Activated T-helper 1 cell treated with Interleukin-2 at 50 U/mL for 16 hours (primary cell): ENCODE measurements at places on chromosomes 6 and 20.

GRCh38 chr6:68192988-68193387, 442.1 kb upstream of the ADGRB3 start:
- DNase-seq: no peak

GRCh38 chr20:54351371-54352136, 123.8 kb upstream of the DOK5 start:
- no peak for DNase-seq

- DNase-seq: no peak
Measured at GRCh38 chr6:160353950-160354496, 5.8 kb downstream of the SLC22A3 start.

DNA sequence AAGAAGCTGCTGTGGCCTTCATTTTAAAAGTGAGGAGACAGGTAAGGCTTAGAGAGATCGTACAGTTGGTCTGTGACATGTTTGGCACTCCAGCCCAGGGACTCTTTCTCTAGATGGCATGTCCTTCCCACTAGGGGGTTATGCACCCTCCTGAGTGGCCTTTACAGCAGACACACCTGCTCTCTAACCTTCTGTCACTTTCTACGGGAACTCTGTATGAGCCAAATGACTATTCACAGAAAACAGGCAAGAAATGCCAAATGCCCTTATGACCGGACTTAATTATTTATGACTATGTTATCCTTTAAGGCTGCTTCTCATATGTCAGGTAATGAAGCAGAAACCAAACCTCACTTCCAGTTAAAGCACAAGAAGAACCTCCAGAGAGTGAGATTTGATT, 91.2 kb downstream of the MAP3K5 start:
- no peak for DNase-seq

- no peak for DNase-seq
Measured at GRCh38 chr6:52675372-52675771, 4.5 kb downstream of the TMEM14A start.

- no peak for DNase-seq
Measured at GRCh38 chr6:150756173-150756572, 109.3 kb upstream of the MTHFD1L start.

DNA sequence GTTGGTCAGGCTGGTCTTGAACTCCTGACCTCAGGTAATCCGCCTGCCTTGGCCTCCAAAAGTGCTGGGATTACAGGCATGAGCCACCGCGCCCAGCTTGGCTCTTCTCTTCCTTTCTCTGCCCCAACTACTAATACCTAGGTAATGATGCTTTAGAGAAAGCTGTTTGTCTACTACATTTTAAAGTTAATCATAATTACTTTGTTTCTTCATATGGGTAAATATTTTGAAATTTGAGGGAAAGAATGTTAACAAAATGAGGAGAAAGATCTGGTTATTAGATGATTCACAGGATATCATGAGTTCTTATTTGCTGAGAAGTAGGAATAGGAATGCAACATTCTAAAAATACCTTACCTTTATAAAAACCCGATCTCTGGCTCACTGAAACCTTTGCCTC, 18.4 kb upstream of the PTPRK start:
- DNase-seq: no peak

DNA sequence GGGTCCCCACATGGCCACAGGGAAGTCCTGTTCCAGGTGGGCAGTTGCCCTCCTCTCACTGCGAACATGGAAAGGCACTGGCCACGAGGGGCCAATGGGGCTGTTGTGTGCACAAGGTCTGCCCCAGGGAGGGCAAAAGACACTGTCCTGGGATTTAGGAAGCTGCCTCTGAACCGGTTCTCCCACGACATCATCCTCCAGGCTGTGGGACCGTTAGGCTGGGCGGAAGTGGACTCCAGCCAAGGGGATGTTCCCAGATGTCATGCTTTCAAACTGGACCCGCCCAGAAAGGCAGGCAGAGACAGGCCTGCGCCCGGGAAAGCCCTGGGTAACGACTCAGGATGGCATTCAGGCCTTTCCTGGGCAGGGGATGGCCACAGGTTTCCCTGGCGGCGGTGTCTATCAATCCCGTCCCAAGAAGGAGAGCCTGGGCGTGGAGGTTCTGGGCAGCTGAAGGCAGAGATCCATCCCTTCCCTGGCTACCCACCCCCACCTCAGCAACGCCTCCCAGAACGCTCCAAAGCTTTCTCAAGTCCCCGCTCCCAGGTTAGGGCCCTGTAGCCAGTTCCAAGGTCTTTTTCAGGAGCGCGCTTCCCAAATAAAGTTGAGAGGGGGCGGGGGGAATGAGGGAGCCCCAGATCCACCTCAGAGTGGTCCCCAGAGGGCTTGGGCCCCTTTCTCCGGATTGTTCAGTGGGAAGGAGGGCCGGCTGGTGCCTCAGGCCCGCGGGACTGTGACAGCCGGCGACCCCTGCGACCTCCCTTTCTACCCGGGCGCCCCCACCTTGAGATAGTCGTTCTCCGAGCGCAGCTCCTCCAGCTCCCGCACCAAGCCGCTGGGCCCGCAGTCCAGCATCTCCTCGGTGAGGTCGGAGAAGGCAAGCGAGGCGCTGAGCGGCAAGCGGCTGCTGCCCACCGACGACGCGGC, 13.8 kb upstream of the TLDC2 start:
- DNase-seq: no peak

DNA sequence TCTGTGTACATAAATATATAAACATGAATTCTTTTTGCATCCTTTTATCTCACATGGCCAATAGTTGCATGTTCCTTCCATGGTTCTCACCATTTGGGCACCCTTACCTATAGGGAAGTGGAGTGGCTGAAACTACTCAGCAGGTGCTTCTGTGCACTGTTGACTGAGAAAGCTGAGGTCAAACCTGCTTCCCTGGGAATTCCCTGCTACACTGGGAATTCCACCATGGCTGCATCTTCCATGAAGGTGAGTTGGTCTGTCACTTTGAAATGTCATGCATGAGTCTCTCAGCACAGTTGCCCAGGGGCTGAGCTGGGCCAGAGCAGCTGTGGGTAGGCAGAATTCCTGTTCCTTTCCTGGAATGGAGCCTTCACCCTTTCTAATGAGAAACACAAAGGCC, 193.8 kb upstream of the PRSS16 start:
- no peak for DNase-seq

DNA sequence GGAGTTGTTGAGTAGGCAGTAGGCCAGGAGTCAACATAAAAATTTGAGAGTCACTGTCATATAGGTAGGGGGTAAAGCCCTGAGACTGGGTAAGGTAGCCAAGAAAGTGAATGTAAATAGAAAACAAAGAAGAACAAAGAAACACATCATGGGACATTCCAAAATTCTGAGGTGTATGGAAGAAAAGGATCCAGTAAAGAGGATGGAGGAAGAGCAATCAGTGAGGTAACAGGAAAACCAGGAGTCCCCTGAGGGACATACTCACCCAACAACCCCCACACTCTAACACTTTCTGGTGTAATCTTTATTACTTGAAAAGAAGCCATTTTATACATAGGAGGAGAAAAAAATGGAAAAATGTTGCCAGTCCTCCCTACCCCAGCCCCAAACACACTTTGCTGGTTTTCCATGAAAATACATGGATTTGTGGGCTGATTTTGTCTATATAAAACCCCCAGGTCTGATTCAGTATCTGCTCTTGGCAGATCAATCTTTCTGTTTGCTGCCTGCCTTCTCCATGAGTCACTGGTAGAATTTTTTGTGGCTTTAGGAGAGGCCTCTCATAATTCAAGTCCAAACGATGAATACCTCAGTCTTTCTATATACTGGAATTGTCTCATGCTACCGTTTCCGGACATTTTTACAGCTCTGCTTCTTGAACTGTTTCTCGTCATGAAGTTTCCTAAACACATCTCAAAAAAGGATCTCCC, 271.4 kb upstream of the MAN1A1 start:
- no peak for DNase-seq

- DNase-seq: peak; percentile 92
Measured at GRCh38 chr20:25390538-25391528, at the start of gene ABHD12. Gene ABHD12 (minus strand): TSS chr20:25390835. CDS start chr20:25390703, 132 bp downstream.

GRCh38 chr6:78598966-78599365, 268.4 kb upstream of the IRAK1BP1 start:
- DNase-seq: no peak

- DNase-seq: no peak
Measured at GRCh38 chr6:143958839-143959399, 49.1 kb downstream of the PLAGL1 start.

GRCh38 chr6:169213814-169214520, 39.7 kb downstream of the THBS2 start:
- DNase-seq: no peak

- DNase-seq: no peak
Measured at GRCh38 chr6:158053377-158054313, 72.0 kb downstream of the SYNJ2 start.

- DNase-seq: no peak
Measured at GRCh38 chr6:100664274-100665040, 199.7 kb upstream of the SIM1 start.

- no peak for DNase-seq
Measured at GRCh38 chr6:145733207-145733606, 2.1 kb downstream of the EPM2A start.

DNA sequence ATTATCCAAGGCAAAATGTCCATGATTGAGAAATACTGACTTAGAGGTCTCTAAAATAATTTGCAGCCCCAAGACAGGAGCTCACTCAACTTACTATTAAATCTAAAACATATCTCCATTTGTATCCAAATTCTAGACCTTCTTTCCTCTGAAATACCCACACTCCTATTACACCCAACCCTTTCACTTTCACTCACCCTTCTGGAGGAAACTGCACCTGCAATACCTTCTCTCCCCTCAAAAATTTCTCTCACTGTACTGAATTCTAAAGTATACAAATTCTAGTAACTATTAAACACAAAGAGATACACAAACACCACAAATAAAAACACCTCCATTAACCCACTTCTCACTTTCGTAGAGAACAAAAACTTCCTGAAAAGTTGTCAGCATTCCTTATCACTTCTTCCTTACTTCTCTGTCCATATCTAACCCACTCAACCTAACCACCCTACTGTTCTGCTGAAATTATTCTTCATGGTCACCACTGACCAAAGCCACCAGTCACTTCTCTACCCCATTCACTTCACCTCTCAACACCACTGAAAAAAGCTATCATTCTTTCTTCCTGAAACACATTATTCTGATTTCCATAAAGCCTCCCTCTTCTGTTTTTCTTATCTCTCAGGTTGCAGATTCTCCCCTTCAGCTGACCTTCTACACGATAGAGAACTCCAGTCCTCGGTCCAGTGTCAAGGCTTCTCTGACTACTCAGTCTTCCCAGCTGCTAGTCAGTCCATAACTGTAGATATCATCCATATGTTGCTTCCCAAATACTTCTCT, 12.0 kb downstream of the LMBRD1 start:
- no peak for DNase-seq

- DNase-seq: no peak
Measured at GRCh38 chr6:46677314-46677654, 10.4 kb upstream of the TDRD6 start.

GRCh38 chr20:21100578-21101452, 5.3 kb downstream of the LINC00237 start:
- no peak for DNase-seq

DNA sequence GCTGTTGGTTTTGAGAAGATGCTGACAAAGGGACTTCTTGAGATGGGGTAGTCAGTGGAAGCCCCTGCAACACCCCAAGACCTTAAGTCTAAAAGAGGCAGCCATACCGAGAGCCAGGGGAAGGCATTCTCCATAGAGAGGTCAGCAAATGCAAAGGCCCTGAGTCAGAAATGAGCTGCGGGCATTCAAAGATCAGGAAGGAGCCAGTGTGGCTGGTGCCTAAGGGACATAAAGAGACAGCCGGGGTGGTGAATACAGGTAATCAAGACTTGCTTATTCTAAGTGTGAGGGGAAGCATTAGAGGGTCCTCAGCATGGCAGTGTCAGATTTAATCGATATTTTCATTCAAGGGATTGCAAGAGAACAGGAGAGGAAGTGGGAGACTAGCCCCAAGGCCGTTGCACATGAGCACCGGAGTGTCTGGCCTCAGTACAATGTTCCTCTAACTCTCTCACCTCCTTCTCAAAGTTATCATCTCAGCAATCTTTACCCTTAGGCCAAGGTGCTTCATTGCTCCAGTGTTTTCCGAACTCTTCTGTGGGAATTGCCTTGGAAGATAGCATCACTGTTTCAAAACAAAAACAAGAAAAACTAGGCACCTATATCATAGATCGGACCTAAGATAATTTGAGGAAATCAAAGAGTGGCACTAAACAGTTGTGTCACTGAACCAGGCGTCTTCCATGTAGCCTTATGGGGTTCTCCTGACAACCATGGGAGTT, 173.2 kb downstream of the DOK5 start:
- DNase-seq: no peak

DNA sequence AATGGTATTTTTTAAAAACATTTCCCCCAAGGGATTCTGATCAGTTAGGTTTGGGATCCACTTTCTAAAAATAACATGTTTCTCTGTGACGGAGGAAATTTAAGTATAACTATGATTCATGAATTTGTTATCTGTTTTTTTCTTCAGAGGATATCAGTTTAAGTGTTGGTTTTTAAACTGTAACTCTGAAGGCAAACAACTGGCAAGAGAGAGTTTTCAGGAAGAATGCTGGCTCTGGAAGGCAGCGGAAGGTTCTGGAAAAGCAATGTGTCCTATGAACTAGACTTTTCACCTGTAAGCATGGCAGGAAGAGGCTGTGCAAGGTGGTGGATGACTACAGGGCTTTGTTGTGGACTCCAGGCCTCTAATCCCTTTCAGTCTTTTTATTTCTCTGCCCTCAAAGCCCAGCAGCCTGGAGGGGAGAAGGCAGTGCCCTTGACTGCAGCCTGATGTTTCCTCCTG, 153.1 kb downstream of the GMPR start:
- DNase-seq: no peak

GRCh38 chr20:63027221-63027921, 20.6 kb upstream of the BHLHE23 start:
- no peak for DNase-seq

- DNase-seq: no peak
Measured at GRCh38 chr6:16658348-16659034, 102.8 kb downstream of the ATXN1 start.

DNA sequence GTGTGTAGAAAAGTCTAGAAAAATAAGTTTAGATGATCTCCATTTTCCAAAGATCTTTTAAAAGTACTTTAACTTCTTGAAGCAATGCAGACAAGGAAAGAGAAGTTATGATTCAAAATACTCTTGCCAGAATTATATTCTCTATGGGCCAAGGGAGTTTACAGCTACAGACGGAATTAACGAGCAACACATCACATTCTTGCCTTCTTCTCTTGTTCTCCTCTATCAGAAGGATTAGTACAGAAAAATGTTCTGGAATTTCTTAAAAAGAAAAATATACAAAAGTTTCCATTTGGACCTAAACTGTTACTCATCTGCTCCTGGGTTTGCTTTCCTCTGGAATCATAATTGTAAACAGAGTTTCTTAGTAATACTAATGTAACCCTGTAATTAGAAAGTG, 284.7 kb upstream of the HSF2 start:
- no peak for DNase-seq

GRCh38 chr20:24990810-24991252, 1.7 kb downstream of the APMAP start:
- DNase-seq: no peak

DNA sequence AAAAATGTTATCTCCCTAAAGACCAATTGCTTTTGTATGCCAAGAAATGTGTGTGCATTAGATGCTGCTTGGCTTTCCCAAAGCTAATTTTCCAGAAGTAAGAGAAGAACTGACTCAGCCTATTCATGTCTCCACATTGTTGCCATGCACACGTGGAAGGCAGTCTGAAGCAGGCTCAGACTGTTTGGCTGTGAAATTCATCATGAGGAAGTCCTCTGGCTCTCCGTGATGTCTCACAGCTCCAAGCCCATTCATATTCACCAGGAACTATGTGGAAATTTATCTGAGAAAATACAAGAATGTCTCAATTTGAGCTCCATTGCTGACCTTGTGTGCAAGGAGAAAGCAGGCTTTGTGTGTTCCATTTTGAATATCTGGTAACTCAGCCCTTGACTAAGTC, 1022.2 kb upstream of the GJE1 start:
- DNase-seq: no peak
